ENCODE measurements at places on chromosomes 1 and 21.

DNA sequence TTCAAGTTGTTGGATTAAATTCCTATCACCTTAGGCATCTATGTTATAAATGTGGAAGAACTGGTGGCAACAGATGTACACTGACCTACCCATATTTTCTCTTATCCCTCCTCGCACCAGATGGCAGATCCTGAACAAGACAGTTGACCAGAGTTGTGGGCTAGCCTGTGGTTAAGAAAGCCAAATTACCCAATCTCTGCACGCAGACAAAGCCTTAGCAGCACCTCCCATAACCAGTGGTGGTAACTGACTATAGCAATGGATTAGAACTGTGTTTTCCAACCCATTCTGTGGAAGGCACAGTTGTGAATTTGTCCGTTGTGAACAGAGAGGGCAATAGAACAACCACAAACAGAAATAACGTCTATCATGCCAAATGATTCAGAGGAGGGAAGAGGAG lies 20.6 kb downstream of the ABCB10 start:
- DNase-seq = no peak

- no peak for DNase-seq
These were observed 22.5 kb downstream of the TYW3 start for GRCh38 chr1:74755475-74755874.

DNA sequence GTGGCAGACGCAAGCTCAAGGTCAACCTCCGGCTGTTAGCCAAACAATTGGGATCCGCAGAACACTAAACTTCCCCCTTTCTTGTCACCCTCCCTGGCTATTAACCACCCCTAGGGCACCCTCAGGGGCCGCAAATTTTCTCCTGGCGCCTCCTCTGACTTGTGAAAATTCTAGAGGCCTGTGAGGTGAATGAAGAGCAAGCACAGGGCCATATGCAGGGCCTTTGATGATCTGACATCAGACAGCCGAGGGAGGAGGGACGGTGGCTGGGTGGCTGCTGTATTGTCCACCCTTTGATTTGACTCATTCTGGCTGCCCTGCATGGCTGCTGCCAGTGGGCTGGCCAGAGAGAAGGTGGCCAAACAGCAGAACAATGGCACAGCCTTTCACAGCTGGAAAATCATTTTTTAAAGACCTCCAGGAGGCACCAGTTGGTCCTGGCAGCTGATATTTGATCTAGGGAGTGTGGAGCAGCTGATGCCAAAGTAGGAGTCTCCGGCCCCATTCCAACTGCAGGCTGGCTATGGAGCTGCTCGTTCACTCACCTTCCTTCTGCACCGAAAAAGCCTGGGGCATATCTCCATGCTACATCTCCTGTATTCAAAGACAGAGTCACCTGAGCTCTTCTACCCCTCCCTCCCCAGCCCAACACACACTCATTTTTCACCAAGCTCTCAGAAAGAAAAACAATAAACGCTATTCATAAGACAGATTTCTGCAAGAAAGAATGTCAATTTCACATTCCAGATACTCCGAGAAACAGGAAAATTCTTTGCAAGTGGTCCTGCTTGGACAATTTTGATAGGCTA lies 44.9 kb upstream of the BARHL2 start:
- DNase-seq = no peak

DNA sequence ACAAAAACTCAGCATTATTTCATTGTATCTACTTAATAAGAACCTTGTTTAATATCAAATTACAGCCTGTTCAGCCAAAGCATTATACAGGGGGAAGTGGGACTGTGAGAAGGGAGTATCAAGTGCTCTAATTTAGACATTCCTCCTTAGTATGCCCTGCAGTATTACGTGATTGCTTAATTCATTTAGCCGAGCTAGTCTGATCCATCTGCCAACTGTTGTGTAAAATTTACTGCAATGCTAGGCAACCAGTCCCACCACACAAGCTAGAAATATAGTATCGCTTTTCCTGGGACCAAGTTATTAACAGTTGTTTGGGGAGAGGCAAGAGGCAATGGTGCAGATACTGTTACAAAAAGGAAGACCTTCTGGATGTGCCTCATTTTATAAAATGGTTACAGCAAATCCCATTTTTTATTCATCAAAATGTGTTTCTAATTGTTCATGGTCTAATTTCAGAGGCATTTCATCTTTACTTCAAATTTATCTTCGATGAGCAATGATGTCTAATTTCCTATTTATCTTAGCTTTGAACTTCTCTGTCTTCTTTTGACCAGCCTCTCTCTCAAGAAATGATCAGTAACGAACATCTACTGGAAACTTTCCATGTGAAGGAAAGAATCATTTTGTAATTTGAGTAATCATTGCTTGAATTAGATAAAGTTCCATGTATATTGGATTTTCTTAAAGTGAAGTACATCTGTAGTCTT lies 283.3 kb downstream of the DUSP10 start:
- DNase-seq = no peak

- DNase-seq = no peak
These were observed 208.4 kb downstream of the TRABD2B start for GRCh38 chr1:47788761-47789160.

GRCh38 chr1:159990005-159990404 lies 36.0 kb upstream of the SLAMF9 start:
- DNase-seq = no peak

- DNase-seq = no peak
These were observed 158.1 kb downstream of the SLC45A1 start for GRCh38 chr1:8476006-8476405.

DNA sequence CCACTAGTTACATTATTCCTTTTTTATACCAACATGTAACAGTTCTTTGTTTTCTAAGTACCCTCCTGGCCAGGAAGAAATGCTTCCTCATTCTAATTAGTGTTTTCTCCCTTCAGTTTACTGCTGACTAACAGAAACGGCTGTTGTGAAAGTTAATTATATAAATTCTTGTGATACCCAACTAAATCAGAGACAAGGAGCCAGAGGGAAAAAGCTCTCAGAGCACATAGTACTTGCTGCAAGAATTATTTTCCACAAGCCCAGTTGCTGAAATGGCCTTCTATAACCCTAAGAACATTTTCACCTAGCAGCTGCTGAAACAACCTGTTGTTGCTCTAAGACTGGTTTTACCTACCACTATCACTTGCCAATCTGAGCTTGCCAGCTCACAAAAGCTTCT lies 82.4 kb downstream of the FAF1 start:
- no peak for DNase-seq

DNA sequence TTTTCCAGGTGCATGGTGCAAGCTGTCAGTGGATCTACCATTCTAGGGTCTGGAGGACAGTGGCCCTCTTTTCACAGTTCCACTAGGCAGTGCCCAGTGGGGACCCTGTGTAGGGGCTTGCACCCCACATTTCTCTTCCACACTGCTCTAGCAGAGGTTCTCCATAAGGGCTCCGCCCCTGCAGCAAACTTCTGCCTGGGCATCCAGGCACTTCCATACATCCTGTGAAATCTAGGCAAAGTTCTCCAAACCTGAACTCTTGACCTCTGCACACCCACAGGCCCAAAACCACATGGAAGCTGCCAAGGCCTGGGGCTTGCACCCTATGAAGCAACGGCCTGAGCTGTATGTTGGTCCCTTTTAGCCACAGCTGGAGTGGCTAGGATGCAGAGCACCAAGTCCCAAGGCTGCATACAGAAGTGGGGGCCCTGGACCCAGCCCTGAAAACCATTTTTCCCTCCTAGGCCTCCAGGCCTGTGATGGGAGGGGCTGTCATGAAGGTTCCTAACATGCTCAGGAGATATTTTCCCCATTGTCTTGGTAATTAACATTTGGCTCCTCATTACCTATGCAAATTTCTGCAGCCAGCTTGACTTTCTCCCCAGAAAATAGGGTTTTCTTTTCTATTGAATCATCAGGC lies 46.1 kb downstream of the SERBP1 start:
- no peak for DNase-seq

GRCh38 chr1:82319546-82319945 lies 518.8 kb downstream of the ADGRL2 start:
- DNase-seq = no peak

GRCh38 chr1:214604523-214604922 lies 1.5 kb downstream of the CENPF start:
- DNase-seq = no peak

GRCh38 chr21:29654855-29655254 lies 284.9 kb downstream of the GRIK1 start:
- DNase-seq = no peak

- peak; percentile 76 for DNase-seq
These were observed 2.0 kb upstream of the ATF3 start for GRCh38 chr1:212606395-212607205.

All from activated CD4-positive, alpha-beta T cell treated with anti-CD3 and anti-CD28 coated beads, Interleukin-2, amount 10 ng/mL, durations not matched to agents 7 days and 5 days (primary cell).